ENCODE measurements at places on chromosomes 4 and X.
A peak's percentile ranks its signal among the peaks of the same experiment; 100 is the strongest.

GRCh38 chr4:128700659-128701350, 108.7 kb upstream of the JADE1 start:
- DNase-seq: no peak

DNA sequence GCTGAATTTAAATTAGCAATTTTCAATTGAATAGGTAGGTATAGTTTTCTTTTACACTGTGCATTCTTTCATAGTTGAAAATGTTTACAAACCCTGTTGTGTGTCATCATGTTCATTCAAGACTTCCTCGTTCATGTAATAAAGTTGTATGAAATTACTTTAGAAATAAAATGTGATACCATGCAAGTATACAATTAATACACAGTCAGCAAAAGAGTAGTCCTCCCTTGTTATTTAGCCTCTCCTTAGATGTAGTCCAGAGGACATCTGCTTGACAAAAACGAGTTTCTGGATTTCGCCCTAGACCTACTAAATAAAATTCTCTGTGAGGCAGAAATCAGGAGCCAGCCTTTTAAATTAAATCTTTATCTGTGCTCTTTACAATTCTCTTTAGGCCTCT, 231.6 kb downstream of the CXXC4 start:
- DNase-seq: no peak

- DNase-seq: no peak
Measured at GRCh38 chr4:56840559-56840958, 19.1 kb upstream of the SPINK2 start.

DNA sequence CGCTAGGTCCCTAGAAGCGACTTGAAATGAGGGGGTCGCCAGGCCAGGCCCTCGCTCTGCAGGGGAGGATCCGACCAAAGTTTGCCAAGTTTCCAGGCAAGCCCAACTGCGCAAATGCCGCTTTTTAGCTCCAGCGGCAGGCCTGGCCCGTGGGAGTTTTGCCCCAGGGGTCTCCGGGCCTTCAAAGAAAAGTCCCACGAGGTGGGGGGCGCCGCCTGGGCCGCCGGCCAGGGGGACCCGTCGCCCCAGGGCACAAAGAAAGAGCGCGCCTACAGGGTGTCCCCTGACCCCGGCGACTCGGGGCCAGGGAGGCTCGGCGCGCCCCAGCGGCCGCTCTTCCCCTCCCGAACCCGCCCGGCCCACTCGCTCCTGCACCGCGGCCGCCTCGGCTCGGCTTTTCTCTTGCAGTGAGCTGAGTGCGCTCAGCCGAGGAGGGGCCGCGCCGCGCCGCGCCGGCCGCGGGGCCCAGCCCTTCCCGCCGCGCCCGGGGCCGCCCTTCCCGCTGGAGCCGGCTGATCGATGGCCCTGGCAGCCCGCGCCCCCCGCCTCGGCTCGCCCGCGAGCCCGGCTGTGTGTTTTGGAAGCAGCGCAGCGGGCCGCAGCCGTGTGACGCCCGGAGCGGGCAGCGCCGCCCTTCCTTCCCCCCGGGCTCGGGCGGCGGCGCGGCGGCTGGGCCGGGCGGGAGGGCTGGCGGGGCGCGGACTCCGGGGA, 754 bp upstream of the KLF3 start:
- DNase-seq: no peak

DNA sequence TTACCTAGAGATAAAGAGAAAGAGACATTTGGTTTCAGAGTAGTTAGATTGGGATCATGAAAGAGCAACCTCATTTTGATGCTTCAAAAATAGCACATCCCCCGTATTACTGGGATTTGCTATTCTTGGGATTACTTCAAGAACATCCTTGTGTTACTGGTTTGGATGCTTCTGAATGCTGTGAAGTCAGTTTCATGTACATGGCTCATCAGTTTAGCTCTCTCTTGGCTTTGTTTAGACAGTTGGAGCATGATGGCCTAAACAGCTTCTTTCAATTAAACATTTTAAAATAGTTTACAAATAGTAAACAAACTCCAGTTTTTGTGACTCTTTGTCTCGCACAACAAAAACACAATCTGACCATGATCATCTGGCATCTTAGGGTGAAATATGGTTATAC, 23.9 kb downstream of the HTT start:
- DNase-seq: no peak

DNA sequence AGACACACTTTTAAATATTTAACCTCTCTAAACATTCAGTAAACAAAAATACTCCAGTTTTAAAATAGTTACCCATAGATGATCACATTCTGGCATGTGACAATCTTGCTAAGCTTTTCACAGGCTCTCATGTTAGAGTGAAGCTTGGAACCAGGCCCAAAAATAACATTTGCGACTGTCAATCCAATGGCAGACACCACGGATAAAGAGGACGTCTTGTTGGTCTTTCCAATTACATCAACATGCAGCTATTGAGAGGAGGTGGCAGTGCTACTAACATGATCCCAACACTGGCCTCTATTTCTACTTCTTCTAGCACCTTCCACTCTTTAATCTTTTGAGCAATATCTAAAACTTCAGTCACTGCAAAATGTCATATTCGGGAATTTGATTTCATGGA, 970.8 kb upstream of the TENM3 start:
- no peak for DNase-seq

DNA sequence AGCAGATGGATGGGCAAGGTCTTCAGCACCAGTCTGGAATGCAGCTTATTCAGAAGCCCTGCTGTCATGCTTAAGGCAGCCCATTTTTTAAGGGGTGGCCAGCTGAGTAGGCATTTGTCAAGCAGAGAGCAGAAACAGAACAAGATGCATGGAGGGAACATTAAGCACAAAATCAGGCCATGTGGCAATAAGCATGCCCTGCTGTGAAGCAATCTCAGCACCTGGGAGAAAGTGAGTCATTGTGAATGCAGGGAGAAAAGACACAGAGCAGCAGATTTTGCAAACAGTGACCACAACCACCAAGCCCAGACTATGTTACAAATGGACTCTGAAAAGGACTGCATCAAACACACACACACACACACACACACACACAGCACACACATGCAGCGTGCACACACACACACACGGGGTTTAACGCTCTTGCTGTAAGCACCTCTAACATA, 94.1 kb upstream of the GALNT7 start:
- DNase-seq: no peak

GRCh38 chrX:3177851-3178250, 136.6 kb downstream of the ARSF start:
- no peak for DNase-seq

- DNase-seq: no peak
Measured at GRCh38 chrX:44299177-44299576, 44.3 kb downstream of the EFHC2 start.

- DNase-seq: no peak
Measured at GRCh38 chr4:155889031-155889793, 14.3 kb upstream of the TDO2 start.

DNA sequence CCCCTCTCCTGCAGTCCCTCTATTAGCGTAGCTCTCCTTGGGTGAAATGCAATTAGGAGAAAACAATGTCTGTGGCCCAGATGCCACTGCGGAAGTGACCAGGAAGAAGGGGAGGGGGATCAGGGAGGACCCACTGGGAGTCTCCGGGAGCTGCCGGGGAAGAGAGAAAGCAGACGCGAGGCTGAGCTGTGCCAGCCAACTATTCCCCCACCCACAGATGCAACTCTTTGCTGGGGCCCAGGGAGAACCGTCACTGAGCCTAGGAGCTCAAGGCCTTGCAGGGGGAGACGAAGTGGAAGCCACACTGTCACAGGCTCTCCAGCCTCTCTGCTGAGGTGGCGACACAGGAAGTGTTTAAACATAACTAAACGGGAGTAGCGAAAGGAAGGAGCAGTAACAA, 149.2 kb downstream of the BCOR start:
- DNase-seq: no peak

DNA sequence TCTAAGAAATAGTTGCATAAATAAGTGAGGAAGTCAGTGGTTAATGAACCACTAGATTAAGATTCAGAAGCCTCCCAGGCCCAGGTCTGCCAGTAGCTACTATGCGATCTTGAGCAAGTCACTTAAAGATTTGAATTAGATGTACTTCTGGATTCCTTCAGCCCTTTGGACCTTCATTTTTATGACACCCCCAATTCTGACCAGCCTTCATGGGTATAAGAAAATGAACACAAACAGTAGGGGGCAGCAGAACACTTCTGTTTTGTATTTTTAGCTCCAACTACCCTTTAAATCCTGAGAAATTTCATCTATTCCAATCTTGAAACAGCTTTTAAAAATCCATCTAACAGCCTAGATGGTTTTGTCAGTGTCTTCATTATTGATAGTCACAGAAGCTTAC, 19.0 kb downstream of the TMEM47 start:
- no peak for DNase-seq

GRCh38 chr4:74635074-74635473, 159.2 kb downstream of the BTC start:
- no peak for DNase-seq

DNA sequence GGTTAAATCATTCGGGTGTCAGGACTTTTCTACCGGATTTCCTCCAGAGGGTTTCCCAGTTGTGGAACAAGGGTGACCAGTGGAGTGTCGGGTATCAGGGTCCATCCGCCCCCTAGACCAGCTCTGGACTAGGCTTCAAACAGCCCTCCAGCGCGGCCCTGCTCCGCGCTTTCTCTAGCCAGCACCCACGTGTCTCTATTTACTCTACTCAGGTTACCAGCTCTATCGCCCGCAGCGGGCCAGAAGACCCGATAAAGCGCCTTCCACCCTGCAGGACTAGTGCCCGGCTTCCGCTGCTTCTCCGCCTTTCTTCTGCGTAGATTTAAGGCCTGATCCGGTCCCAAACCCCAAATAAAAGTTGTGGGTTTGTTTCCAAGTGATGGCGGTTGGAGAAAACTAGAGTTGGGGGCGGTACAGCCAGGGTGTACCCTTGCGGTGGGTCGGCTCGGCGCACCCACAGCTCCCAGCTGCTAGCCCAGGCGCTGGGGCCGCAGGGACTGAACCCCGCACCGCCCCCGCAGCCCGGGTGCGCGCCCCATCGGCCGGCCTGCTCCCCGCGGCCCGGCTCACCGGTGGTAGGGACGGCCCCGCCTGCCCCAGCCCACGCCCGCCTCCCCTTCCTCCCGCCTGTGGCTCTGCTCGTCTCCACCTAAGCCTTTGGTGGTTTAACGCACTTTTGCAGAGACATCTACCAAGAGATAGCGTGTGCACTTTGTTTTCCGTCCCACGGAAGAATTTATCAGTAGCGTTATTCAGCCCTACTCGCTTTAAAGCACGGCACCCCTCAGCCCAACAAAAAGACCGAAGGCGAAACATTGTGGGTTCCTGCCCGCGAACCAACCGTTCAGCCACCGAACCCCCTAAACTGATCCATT, 2.1 kb downstream of the LEF1 start:
- DNase-seq: peak; percentile 19

- DNase-seq: no peak
Measured at GRCh38 chr4:156754832-156755570, 216.6 kb downstream of the PDGFC start.

DNA sequence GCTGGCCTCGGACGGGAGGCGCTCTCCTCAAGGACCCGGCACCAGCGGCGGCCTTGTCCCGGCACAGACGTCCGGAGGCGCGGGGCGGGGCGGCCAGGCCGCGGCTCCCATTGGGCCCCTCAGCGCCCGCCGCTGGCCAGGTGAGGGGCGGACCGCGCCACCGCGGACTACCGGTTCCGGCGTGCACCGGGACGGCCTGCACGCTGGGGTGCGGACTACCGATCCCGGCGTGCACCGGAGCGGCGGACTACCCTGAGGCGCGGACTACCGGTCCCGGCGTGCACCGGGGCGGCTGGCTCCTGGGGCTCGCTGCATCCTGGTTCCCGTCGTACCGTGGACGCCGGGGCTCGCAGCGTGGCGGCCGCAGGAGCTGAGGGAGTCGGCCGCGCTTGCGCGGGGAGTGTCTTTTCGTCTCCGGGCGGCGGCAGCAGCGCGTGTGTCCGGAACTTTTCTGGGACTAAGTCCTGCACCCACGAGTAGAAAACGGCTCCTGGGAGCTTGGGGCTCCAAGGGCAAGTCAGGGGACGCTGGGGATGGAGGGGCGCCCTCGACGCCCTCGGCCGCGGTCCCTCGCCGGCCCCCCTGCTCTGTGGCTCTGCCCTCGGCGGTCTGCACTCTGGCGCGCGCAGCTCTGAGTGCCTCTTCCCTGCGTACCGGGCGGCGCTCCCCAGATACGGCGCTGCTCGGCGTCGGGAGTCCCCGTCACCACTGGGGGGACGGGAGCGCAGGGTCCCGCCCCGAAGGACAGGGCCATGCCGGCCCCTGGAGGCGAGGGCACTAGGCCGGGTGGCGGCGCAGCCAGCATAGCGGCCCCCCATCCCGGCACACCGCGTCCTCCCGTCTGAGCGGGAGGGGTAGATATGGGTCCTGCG, at the start of gene LETM1:
Gene LETM1, minus strand, starts transcription at position 86 of the 872 bp plus-strand sequence. CDS start 206 bp downstream, outside the sequence.
- peak; percentile 86 for DNase-seq

DNA sequence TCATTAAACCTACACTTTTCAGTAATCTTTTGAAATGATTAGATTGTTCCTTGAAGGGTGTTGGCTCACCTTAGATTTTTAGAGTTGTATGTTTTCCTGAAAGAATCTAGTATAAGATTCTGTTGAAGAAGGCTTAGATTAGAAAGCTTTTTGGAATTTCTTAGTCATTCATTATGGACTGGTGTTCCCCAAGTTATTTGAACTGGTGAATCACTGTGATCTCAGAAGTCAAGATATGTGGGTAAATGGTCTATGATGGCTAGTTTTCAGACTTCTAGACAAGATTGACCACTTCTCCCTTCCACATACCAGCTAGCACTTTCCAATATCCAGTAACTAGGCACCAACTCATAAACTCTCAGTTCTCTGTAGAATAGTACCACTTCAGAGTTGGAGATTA, 138.1 kb downstream of the KDM6A start:
- DNase-seq: no peak

- DNase-seq: no peak
Measured at GRCh38 chr4:174156239-174156826, 127.1 kb downstream of the FBXO8 start.

DNA sequence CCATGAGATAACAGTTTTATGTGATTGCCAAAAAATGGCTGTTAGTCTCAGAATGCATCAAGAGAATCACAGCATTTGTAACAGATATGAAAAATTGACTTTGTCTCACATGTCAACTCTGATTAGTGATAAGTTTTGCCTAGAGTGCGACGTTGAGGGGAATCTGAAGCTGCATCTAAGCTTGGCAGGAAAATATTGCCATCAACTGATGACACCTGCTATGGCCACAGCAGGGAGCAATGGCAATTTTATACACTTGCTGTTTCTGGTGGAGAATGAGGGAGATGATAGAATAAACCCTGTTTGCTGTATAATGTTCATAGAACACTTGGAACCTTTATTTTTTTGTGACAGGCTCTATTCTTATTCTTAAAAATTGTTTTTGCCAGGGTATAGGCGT, 205.4 kb upstream of the GNPDA2 start:
- no peak for DNase-seq

GRCh38 chrX:130378024-130378669, 7.3 kb downstream of the GPR119 start:
- DNase-seq: peak; percentile 32

- no peak for DNase-seq
Measured at GRCh38 chr4:54719378-54719777, 61.6 kb downstream of the KIT start.

- DNase-seq: no peak
Measured at GRCh38 chr4:41067369-41067768, 147.0 kb downstream of the APBB2 start.

GRCh38 chr4:148091896-148092295, 350.3 kb downstream of the NR3C2 start:
- no peak for DNase-seq
